Hepatic stellate cell (primary cell): ENCODE measurements at places on chromosomes 7 and 10.

DNA sequence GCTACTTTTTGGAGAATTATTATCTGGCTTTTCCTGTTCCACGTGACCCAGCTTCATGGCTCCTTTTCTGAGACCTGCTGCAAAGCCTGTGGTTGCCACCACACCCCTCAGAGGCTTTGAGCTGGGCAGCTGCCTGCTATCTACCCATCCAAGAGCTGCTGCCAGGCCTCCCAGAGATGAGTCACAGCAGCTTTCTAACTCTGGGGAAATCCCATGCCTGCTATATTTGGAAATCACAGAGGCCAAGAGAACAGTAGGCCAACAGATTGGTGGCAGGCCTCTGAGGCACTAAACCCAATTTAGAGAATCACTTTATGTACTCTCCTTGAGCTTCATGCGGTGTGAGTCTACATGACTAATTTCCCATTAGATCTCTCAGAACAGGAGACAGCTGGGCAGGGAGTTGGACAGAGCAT, 35.2 kb downstream of the SGCE start:
- DNase-seq: peak; percentile 56

GRCh38 chr10:105827133-105827532, 1186.0 kb downstream of the SORCS3 start:
- no peak for DNase-seq

- DNase-seq: no peak
Observed at GRCh38 chr7:124801330-124801895, 35.8 kb upstream of the GPR37 start.

GRCh38 chr7:73734619-73735527, 3.7 kb downstream of the ABHD11 start:
- DNase-seq: peak; percentile 84

- DNase-seq: peak; percentile 2
Observed at GRCh38 chr10:91247360-91248111, 27.1 kb downstream of the PCGF5 start.

DNA sequence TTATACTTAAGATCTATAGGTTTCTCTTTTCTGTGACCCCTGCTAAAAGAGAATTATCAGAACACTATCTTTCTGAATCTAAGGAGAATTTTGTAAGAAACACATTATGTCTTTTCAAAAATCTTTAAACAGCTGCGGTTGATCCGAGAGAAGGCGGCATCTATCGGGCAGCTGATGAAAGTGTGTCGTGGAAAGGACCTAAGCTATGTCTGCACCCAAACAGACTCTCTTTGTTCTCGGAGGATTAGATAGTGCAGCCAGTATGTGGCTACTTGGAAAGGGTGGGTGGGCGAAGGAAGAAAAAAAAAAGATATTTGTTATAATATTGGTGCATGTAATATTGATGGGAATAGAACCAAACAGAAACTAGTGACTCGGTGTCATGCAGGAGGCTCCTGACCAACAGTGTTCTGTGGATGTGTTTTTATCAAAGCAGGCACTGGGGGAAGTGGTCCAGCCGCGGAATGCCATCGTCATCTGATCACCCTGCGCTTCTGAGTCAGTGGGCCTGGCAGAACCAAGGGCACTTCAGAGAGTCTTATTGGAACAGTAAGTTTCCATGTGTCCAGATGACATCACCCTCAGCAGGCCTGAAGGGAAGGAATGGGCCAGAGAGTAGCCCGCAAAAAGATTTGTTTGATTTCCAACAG, 509.7 kb upstream of the AKR1E2 start:
- no peak for DNase-seq

GRCh38 chr7:150356265-150356897, 12.2 kb upstream of the REPIN1 start:
- peak; percentile 39 for DNase-seq

- no peak for DNase-seq
Observed at GRCh38 chr10:24552346-24553016, 171.2 kb downstream of the ARHGAP21 start.

GRCh38 chr7:134388336-134389019, 70.4 kb downstream of the AKR1B1 start:
- DNase-seq: no peak

- DNase-seq: no peak
Observed at GRCh38 chr7:158958618-158959017, 102.3 kb downstream of the DYNC2I1 start.

DNA sequence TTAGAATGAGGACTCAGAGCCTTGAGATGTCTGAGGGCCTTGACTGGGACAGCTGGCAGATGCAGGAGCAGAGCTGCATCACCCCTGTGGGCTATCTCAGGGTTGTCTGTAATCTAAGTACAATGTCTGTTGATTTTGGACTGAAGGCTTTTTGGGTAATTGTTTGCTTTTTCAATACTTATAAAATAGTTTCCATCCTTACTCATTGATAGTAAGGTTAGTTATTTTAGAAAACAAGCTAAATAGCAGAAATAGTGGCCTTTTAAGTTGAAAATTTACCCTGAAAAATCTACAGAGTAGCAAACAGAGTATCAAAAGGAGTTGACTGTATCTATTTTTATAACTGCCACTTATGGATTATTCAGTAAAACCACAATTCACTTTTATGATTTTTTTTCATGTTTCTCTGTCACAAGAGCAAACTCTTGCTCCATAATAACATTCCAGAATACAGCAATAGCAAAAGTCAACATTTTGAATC, 179.7 kb downstream of the CFTR start:
- no peak for DNase-seq

- DNase-seq: peak; percentile 79
Observed at GRCh38 chr7:131604841-131605279, 48.4 kb upstream of the PODXL start.

GRCh38 chr10:97718659-97719142, 5.2 kb downstream of the MARVELD1 start:
- DNase-seq: no peak

- no peak for DNase-seq
Observed at GRCh38 chr10:114356751-114357514, 47.4 kb downstream of the AFAP1L2 start.

DNA sequence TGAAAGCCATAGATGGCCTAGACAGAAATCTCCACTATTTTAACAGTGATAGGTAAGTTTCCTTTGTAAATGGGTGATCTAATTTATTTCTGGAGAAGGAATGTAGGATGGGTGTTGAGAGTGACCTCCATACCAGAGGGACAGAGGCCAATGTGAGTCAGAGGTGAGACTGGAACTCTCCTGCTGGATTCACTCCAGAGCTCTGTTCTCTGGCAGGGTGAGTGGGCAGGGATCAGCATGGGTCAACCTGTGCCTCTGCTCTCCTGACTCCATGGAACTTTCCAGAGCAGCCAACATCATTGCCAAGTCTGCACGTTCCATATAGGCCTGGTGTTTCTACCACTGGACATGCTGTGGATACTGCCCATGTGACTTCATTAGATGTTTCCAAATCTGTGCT, 11.4 kb downstream of the AKR1C3 start:
- no peak for DNase-seq

DNA sequence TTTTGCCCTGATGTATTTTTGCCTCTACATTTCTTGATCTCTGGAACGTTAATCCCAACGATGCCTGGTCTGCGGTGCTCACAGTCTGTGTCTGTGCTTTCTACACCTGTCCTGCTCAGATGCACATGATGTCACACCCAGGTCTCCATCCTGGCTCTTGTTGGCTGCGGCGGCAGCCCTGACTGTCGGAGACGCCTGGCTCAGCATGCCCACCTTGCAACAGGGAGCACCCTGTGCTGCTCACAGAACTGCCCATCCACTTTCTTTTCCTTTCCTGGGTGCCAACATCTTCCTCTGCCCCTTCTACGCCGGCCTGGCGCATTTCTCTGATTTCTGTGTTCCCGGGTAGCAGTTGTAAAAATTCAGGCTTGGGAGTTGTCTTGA, 106.2 kb downstream of the CUX1 start:
- DNase-seq: no peak

DNA sequence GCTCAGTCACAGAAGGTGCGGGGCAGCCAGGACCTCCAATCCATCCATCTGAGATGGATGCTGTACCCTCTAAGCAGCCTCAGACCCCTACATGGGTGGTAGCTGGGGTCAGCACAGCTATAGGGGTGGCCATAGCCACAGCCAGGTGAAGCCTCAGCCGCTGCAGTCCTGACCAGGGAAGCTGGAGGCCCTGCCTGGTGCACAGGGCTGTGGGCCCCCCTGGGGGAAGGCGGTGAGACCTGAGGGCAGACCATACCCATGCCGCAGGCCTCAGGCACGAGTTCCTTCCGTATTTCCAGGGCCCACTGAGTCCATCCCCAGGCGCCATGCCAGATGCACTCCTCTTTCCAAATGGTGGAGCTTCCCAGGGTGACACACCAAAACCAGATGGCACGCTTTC, 96.6 kb upstream of the KDM7A start:
- no peak for DNase-seq

GRCh38 chr10:102598243-102598642, 46.0 kb upstream of the TRIM8 start:
- DNase-seq: no peak

DNA sequence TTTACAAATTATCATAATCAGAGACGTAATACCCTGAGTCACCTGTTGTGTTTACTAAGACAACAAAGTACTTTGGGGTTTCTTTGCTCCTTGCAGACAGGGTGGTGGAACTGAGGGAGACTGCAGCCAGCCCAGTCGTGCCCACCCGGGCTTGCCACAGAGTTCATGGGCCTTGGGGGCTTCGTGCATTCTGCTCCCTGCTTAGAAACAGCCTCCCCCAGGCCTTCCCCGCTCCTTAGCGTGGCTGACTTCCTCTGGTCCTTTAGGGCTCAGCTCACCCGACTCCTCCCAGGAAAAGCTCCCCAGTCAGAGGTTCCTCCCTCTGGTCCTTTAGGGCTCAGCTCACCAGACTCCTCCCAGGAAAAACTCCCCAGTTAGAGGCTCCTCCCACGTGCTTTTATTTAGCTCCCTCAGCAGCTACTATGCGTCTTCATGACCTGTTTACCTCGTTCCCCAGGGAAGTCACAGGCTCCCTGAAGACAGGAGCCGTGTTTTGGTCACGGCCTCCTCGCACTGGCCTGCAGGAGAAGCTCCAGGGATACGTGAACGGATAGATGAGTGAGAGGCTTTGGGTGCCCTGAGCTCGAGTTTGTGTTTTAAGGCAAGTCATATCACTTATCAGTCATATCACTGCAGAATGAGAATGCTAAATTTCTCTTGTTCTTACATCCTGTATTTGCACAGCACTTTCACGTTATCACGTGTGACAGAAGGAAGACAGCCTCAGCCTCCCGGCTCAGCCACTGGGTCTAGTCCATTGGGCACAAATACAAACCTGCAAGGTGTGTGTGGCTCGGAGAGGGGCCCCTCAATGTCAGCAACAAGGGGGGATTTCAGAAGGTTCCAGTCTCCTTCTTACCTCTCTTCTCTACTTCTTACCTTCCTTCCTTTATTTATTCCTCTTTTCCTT, 52.7 kb upstream of the VIPR2 start:
- DNase-seq: no peak

- no peak for DNase-seq
Observed at GRCh38 chr10:130177250-130177649, 41.1 kb downstream of the GLRX3 start.

GRCh38 chr10:109727436-109727835, 195.9 kb downstream of the XPNPEP1 start:
- DNase-seq: no peak

GRCh38 chr7:117011419-117012260, 58.3 kb downstream of the ST7 start:
- DNase-seq: no peak

GRCh38 chr7:151249034-151249731, 689 bp upstream of the SMARCD3 start:
- peak; percentile 91 for DNase-seq

DNA sequence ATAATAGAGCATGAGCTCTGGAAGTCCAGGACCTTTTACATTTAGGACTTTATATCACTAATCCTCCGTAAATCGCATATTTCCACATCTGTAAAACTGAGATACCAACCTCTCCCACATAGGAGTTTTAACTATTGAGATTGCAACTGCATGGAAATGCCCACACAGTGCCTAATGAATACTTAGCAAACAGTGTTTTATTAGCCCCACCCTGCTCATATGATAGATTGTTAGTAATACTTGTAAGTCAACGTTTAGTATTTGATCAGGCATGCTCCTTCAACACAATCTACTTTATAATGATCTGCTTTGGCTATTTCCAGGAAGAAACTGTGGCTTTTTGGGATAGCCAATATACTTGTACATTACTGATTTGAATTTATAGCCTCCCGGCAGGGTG, 8.5 kb downstream of the PDZD8 start:
- DNase-seq: no peak

DNA sequence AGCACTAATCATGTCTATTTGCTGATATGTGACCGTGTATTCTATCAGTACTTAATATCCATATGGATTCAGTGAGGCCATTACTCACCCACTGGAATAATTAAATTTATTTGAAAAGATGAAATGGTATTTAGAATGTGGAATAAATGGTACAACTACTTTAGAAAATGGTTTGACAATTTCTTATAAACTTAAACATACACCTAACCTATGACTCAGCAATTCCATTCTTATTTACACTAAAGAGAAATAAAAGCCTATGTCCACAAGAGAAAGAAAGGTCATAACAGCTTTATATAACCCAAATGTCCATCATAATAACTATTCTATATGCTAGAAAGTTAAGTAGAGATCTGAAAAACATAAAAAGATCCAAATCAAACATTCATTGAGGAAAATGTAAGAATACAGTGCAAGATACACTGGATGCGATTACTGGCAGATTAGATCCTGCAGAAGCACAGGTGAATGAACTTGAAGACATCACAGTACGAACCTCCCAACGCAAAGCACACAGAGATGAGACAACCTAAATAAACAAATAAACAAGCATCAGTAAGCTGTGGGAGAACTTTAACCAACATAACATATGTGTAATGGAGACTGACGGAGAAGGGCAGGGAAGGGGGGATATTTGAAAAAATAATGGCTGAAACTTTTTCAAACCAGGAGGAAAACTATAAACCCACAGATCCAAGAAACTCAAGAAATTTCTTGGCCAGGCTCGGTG, 51.9 kb downstream of the TNS3 start:
- DNase-seq: no peak

GRCh38 chr7:18013936-18014335, 13.7 kb downstream of the PRPS1L1 start:
- DNase-seq: no peak

DNA sequence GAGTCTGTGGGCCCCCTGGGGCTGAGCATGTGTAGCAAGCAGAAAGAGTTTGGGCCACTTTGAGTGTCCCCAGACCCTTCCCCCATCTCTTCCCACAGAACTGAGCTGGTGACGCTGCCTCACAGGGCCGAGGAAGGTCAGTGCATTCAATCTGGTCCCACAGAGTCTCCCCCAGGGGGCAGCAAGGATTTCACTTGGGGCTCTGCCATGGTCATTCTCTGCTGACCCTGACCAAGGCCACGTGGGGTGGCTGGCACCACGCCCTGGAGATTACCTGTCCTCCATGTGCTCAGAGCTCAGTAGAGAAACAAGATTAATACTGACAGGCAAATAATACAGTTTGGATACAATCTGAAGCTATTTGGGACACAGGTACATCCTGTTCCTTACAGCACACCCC, 30.2 kb downstream of the ADRA2A start:
- DNase-seq: no peak
